ENCODE measurements at places on chromosomes 16 and 17.

GRCh38 chr16:4535627-4536108, 2.9 kb downstream of the CDIP1 start:
- DNase-seq: no peak

- no peak for DNase-seq
Measured at GRCh38 chr16:8998108-8998507, 34.4 kb upstream of the USP7 start.

- DNase-seq: no peak
Measured at GRCh38 chr16:9479008-9479407, 387.6 kb downstream of the HAPSTR1 start.

GRCh38 chr17:18161207-18162145, 22.2 kb upstream of the ALKBH5 start:
- no peak for DNase-seq

DNA sequence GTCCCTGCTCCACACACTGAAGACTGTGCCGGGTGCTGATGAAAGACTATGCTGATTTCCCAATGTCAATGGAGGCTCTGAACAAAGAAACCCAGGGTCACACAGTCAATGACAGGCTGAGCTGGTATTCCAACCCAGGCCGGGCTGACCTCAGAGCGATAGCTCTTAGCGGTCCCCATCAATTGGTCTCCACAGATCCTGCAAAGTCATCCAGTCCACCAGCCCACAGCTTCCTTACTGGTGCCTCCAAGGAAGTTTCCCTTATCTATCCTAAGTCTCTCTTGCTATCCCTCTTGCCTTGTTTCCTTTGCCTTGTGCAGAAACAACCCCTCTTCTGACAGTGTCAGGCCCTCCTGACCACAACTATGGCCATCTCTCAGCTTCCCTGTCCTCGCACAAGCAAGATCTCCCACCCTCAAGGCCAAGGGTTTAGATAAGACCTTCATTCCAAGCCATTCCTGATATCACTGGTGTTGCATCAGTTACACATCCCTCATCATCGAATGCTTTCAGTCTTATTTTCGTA, 52.7 kb upstream of the KSR1 start:
- no peak for DNase-seq

DNA sequence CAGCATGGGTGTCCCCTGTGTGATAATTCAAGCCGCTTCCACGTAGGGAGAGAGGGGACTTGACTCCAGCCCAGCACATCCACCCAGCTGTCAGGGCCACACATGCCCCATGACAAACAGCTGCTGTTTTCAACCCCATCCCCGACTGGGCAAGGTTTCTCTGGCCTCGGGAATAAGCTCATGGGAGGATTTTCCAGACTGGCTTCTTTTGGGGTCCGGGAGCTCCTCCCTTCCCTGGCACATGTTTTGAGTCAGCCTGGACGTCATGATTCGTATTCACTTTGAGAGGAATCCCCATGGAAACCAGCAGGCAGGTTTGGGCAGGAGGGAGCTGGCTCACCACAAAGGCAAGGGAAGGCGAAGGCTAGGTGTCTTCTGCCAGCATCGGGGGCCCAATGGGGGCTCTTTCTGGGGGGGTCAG, 156.4 kb downstream of the CMIP start:
- no peak for DNase-seq

GRCh38 chr16:1580956-1581355, 30.9 kb downstream of the IFT140 start:
- no peak for DNase-seq

DNA sequence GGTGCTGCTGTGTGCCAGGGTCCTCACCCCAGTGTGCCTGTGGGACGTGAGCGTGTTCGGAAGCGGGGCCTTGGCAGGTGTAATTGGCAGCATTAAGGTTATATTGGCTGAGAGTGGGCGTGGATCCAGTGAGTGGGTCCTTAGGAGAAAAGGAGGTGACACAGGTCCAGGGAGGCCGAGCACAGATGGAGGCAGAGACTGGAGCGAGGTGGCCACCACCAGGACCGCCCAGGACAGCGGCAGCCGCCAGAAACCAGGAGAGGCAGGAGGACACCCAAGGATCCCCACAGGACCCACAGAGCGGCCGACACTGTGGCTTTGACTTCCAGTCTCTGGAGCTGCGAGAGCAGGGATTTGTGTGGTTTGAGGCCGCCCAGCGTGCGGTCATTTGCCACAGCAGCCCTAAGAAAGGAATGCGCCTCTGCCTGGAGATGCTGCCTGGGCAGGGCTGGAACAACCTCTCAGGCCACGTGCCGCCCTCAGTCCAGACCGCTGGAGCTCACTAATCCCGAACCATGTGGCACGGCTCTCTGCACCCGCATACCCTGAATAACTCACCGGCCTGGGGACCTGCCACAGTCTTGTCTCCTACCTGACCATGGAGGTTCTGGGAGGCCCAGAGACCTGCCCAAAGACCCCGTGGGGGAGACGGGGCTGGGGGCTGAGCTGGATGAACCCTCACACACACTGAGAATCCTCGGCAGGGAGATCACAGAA, 45.4 kb downstream of the SOX8 start:
- no peak for DNase-seq
